ENCODE measurements at places on chromosomes 5 and 9.

GRCh38 chr9:134554373-134555093 lies 87.1 kb upstream of the COL5A1 start:
- DNase-seq = no peak

- DNase-seq = no peak
Observed at GRCh38 chr5:4374866-4375265, 765.3 kb upstream of the ADAMTS16 start.

DNA sequence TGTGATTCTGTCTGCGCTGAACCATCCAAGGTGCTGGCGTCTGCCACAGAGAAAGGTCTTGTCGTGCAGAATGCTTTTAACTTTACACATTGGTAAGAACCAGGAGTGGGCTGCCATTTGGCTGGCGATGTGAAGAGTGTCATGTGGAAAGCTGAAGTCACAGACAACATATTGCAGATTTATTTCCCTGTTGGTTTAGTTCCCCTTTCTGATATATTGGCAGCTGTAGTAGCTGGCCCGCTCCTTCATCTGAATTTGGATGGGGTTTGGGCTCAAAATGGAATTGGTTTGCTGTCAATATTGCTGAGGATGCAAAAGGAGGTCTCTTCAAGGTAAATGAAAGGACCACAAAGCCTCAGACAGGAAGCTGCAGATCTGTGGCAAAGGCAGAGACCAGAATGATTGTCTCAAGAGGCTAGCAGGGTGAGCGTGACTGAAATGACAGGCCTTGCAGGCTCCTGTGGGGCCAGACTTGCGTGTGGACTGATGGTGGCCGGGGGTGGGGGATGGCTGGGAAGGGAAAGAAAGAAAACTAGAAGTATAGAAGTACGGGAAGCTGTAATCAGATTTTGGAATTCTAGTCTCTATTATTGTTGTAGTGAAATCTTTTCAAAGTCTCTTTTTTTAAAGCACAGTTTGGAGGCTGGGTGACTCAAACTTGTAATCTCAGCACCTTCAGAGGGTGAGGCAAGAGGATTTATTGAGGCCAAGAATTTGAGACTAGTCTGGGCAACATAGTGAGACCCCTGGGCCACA lies 25.1 kb upstream of the CD180 start:
- DNase-seq = no peak

- no peak for DNase-seq
Observed at GRCh38 chr9:117103438-117104110, 311.3 kb downstream of the ASTN2 start.

- DNase-seq = no peak
Observed at GRCh38 chr9:79011461-79011860, 560.3 kb upstream of the TLE4 start.

GRCh38 chr5:61055434-61056006 lies 106.7 kb downstream of the SMIM15 start:
- DNase-seq = no peak

DNA sequence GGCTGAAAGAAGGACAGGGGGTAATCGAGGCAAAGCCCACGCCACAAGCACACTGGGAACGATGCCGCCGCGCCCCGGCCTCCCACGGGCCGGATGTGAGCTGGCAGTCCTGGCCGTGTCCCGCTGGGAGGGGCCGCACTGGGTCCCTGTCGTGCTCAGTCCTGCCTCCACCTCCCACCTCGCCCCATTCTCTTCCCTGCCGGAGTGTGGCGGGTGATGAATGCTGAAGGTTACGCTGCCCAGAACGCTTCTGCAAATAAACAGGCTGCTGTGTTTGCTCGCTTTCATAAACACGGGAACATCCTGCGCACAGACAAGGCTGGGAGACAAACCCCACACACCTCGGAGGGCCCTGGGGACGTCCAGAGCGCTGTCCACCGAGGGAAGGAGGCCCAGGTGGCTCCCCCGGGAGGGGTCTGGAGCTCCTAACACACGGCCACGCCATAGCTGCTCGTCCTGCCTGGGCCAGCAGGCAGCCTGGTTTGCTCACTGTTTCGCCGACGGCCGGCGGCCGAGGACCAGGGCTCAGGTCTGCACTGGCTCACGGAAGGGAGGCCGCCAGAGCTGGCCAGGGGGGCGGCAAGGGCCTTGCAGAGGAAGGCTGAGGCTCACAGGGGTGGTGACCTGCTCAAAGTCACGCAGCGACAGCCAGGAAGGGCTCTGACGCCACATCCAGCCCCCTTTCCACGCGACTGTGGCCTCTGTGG lies 2.3 kb downstream of the DNLZ start:
- DNase-seq = no peak

GRCh38 chr5:169201597-169201996 lies 99.3 kb downstream of the SLIT3 start:
- DNase-seq = no peak

DNA sequence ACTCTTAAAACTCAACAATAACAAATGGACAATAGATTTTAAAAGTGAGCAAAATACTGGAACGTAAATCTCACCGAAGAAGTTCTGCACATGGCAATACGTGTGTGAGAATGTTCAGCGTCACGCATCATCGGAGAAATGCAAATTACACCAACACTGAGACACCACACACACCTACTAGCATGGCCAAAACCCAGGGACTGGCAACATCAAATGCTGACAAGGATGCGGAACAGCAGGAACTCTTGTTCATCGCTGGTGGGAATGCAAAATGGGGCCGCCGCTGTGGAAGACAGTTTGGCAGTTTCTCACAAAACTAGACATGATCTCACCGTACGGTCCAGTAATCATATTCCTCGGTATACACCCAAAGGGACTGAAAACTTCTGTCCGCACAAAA lies 21.6 kb upstream of the CLPTM1L start:
- no peak for DNase-seq

- DNase-seq = no peak
Observed at GRCh38 chr9:111527347-111527746, 2.4 kb downstream of the ZNF483 start.

DNA sequence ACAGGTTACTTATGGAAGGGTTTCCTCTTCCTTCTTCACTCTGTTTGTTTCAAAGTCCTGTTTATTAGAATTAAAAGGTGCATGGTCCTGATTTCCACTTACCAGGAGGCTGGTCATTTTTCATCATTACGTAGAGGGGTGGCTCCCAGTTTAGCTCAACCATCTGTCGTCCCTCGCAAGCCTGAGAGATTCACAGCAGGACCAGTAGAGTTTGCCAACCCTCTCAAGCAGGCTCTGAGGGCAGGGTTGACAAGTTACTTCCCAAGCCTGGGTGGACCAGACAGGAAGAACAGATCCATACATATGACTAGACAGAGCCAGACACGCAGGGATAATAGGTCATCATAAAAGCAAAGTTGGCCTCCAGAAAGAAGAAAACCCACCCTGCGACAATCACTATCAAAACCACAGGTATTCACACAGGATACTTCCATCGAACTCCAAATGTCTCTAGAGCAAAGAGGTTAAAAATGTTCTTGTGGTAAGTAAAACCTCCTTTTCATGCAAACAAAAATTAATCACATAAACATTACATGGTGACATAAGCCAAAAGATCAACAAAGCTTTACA lies 151.9 kb downstream of the ELAVL2 start:
- DNase-seq = no peak

GRCh38 chr9:107894572-107895261 lies 405.1 kb upstream of the KLF4 start:
- peak; percentile 49 for DNase-seq

DNA sequence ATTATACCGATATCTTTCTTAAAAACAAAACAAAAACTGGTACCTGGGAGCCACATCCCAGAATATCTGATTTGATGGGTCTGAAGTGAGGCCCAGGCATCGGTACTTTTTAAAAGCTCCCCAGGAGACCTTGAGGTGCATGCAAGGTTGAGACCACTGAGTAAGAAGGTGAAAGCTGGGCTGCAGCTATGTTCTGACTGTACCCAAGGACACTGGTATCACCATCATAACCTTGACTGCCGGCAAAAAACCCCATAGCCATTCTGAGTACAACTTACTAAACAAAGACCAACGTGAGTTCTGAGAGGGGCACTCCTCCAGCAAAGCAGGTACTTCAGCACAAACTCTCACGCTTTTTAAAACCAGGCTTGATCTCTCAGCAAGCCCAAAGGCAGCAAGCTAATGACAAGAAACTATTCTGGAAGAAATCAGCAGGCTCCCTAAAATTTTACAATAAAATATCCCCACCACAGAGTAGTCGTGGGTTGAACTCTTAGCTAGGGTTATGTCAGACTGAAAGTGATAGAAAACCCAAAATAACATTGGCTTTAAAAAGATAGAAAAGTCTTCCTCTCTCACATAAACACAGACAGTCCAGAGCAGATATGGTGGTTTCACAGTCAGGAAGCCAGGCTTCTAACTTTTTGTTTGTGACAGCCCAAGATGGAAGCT lies 263.9 kb downstream of the SAXO1 start:
- no peak for DNase-seq

- no peak for DNase-seq
Observed at GRCh38 chr5:68405026-68405684, 189.6 kb downstream of the PIK3R1 start.

GRCh38 chr9:109903515-109904138 lies 123.6 kb downstream of the PALM2AKAP2 start:
- no peak for DNase-seq

DNA sequence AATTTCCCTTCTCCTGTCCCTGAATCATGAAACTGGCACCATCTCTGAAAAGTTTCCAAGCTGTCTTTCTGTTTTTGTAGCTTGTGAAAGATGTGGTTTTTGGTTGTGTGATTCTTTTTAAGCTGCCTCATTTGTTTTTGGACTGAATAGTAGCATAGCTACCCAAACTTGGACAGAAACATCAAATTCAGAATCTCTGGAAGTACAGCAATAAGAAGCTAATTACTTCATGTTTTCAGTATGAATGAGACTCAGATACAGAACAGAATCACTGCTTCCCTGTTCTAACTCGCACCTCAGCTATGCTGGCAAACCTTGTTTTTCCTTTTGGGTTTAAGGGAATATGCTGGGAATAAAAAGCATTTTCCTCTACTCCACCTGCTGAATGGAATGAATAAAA lies 101.0 kb downstream of the FGF1 start:
- DNase-seq = peak; percentile 42

- no peak for DNase-seq
Observed at GRCh38 chr5:76576996-76577395, 46.2 kb downstream of the F2RL2 start.

DNA sequence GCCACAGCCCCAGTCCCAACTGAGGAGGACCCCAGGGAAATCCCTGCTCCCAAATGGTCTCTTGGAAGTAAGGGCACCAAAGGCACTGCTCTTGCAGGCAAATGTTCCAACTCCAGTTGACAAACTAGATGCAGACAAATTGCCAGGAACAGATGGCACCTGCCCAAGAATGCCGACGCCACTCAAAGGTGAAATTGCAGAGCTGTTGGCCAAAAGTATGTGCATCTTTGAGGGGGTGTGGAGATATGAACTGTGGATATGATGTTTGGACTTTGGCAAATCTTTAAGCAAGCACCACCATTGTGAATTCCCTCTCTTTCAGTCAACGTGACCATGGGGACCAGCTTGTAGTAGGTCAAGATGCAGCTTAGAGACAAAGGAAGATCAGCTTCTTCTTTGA lies 12.0 kb upstream of the CPLX2 start:
- no peak for DNase-seq

DNA sequence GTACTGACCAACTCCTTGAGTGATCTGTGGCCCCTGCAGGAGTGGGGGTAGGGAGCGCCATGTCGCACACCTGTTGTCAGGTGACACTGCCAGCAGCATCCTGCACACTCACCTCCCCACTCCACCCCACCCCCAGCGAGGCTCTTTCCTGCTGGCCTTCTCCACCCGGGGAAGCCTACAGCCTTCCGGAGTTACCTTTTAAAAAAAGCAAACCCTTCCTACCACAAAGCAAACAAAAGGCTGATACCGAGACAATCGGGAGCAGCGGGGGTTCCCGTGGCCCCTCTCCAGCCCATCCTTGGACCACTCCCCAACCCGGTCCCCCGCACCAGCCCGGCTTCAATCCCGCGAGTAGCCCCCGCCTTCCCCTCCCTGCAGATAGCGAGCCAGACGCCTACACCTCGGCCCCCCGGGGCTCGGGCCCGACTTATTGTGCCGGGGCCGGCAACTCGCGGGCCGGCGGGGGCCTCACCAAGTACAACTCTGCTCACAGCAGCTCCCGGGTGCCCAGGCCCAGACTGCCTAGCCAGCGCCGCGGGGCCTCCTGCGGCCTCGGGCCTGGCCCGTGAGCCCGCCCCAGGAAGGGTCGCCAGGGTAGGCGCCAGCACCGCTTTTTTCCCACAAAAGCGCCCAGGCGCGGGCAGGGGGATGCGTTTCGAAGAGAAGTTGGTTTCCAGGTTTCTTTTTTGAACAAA lies 724 bp downstream of the MACROH2A1 start:
- DNase-seq = no peak

DNA sequence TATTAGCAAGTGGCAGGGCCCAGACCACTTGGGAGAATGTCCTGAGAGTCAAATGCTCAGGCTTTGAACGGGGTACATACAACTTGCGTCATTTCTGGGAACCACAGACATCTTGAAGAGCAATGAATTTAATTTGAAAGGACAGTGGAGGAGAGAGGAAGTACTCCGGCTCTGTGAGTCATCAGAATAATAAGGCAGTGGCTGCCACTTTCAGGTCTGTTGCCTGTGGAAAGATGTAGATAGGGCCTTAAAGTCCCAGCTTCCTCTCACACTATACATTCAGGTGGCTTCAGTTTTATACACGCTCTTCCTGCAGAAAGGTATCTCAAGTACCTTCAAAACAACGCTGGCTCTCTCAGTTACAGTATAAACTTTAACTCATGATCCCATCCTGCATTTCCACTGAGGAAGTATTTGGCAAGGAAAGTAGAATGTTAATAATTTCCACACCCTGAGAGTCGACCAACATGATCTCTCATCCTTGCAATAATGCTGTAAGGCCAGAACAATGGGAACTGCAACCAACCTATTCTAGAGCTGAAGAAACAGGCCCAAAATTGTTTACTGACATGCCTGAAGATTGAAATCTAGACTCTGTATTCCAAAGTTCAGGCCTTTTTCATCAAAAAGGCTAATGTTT lies 6.8 kb upstream of the PRUNE2 start:
- no peak for DNase-seq

GRCh38 chr9:34628656-34629490 lies at the start of gene ARID3C:
ARID3C (minus strand) TSS chr9:34629066; CDS start chr9:34628014, 1,052 bp downstream.
- DNase-seq = no peak

GRCh38 chr9:124256517-124257069 lies 1.2 kb upstream of the NEK6 start:
- DNase-seq = no peak

DNA sequence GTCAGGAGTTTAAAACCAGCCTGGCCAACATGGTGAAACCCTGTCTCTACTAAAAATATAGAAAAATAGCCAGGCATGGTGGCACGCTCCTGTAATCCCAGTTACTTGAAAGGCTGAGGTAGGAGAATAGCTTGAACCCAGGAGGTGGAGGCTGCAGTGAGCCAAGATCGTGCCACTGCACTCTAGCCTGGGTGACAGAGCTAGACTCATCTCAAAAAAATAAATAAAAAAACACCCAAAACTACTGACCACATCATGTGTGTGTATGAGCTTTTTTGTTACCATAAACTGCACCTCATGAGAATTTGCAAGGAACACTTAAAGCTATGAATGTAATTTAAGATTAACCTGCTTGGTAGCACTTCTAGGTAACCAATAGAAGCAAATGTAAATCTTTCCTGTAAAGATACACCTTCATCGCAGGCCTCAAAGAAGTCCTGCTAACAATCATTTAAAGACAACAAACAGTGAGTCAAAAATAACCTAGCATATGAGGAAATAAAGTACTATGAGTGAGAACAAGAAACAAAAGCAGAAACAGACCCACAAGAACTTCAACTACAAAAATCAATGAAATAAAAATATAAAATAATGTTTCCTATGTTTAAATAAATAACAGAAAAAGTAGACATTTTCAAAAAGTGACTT lies 13.0 kb downstream of the SLC38A9 start:
- DNase-seq = no peak

Data from AG04449 (cell line).